Amygdala (tissue), 56 donors: ENCODE measurements at places on chromosomes 3 and 15.

GRCh38 chr3:13352621-13353131 lies 67.4 kb downstream of the NUP210 start:
- no peak for DNase-seq

DNA sequence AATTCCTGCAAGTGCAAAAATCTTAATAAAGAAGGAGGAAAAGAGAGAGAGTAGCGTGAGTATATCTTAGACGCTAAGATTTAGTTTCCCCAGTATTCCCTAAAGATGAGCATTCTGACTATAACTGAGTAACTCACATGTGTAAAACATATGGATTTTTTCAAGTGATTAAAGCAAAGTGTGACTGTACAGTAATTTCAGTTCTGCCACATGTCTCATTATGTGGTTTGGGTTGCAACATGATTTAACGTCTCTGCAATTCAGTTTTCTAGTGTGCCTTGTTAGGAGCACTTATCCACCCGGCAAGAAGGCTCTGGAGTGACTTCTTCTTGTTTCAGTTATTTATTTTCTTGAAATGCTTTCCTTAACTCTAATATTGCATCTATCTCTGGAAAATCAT lies 514.1 kb downstream of the ROBO1 start:
- no peak for DNase-seq

- no peak for DNase-seq
Measured at GRCh38 chr15:95446854-95447253, 883.6 kb upstream of the NR2F2 start.

DNA sequence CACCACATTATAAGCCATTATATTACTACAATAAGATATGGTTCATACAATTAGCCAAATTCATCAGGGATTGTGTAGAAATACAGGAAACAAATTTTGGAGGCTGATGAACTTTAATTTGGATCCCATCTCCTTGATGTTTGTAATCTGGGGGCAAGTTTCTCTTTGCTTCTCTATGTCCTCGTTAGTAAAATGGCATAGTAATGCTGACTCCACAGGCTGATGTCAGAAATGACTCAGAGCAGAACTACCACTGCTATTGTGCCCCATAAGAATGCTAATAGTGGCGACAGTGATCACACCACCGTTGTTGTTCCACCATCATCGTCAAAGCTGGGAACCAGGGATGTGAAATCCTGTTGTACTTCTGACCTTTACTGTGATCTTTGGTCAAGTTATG lies 722.3 kb upstream of the LMCD1 start:
- no peak for DNase-seq

DNA sequence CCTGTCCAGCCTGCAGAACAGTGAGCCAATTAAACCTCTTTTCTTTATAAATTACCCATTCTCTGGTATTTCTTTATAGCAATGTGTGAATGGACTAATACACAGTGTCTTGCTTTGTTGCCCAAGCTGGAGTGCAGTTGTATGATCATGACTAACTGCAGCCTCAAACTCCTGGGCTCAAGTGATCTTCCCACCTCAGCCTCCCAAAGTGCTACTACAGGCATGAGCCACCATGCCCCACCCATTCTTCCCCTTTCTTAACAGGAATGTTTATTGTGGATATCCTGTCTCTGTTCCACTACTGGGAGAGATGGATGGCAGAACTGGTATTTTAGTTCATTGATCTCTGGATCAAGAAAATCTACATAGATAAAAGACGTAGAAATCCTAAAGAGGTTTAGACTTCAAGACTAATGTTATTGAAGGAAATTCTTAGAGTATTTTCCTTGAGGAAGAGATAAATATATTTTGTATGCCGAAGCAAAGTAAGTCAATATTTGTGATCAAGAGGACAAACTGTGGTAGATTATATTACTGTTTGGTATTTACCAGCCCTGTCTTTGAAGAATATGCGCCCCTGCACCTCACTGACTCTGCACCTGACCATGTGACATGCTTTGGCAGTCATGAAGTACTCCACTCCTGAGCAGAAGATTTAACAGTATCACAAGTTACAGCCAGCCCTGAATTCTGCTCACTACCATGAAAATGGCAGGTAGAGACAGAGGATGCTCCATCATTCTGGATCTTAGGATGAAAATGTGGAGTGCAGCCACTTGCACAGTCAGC lies 42.9 kb downstream of the UACA start:
- DNase-seq: no peak

- DNase-seq: no peak
Measured at GRCh38 chr3:169100616-169101015, 562.9 kb downstream of the MECOM start.

- DNase-seq: no peak
Measured at GRCh38 chr3:120645083-120645845, 36.8 kb downstream of the HGD start.

DNA sequence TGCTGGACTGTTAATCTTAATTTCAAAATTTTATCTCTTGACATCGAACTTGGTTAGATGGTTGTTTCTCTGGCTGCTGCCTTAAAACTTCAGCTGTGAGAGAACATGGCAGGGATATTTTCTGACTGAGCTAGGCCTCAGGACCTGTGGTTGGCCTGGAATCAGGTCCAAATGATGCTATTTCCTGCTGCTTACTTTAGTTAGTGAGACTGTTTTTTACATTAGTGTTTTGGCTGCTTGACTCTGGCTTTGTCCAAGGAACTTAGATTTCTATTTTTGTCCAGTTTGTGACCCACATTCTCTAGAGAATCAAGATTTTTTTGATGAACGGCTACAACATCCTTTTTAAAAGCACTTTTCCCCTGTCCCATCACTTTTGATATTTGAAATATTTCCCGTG lies 497.9 kb upstream of the SGO1 start:
- DNase-seq: no peak

DNA sequence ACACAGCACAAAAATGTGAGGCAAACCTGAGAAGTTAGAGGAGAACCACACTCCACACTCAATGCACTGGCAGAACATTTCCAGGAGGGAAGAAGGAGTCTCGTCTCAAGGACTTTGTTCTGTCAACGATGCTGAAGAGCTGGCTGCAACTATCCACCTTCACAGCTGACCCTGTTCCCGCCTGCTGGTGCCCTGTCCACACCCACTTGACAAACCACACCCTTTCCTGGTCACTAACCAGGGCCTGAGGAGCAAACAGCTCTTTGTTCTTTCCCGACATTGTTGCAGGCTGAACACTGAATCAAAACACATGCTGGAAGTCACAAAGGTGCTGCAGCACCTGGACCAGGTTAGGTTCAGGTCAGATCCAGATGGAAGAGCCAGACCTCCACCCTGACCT lies 92.6 kb upstream of the ARRDC4 start:
- no peak for DNase-seq

DNA sequence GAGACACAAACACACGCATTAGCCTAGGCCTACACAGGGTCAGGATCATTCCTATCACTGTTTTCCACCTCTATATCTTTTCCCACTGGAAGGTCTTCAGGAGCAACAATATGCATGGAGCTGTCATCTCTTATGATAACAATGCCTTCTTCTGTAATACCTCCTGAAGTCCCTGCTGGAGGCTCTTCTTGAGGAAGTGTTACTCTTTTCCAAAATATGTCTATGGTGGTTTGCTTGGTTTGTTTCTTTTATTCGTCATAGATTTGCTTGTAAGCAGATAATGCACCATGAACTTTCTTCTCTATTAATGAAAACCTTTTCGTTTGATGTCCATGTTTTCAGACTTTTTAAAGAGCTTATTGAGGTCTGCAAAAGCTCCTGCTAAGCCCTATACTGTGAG lies 109.3 kb downstream of the GMPS start:
- no peak for DNase-seq

GRCh38 chr15:22258398-22259150 lies 178.2 kb downstream of the OR4M2 start:
- DNase-seq: no peak

- DNase-seq: no peak
Measured at GRCh38 chr3:16724487-16724886, 119.3 kb upstream of the DAZL start.

DNA sequence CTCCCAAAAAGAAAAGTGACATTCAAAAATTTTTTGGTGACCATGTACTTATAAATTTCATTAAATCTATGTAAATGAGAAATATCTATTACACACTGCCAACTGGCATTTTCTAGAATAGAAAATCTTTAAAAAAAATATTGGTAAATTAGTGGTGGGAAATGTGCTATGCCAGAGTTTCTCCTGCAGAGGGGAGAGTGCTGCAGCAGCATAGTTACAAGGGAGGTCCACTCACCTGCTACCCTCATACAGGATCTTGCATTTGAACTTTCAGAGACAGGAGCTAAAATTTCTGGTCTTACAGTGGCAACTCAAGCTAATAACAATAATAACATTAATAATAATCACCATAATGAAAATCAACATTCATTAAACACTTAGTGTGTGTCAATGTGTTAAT lies 459.6 kb downstream of the NSUN3 start:
- DNase-seq: no peak

GRCh38 chr3:36482256-36482655 lies 102.0 kb downstream of the STAC start:
- no peak for DNase-seq

GRCh38 chr3:176160997-176161396 lies 1036.3 kb downstream of the TBL1XR1 start:
- DNase-seq: no peak

- DNase-seq: no peak
Measured at GRCh38 chr3:126132751-126133511, 47.5 kb downstream of the ALDH1L1 start.

GRCh38 chr15:66472176-66472999 lies 25.2 kb downstream of the SNAPC5 start:
- no peak for DNase-seq

DNA sequence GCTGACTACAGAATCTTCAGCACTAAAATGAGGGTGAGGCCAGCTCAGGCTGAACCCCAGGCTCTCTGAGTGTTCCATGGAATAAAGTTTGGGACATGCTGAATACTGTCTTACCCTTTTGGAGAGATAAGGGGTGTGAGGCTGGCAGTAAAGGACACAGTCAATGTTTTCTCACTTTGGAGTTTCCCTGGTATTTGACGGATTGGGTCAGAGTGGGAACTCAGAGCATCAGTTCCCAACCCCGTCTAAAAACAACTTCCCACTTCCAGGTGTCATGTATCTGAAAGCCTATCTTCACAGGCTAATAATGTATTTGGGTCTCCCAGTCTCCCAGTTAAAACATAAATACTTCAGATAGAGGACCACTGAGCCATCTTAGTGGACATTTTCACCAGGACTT lies 180.7 kb downstream of the TLE3 start:
- DNase-seq: no peak

DNA sequence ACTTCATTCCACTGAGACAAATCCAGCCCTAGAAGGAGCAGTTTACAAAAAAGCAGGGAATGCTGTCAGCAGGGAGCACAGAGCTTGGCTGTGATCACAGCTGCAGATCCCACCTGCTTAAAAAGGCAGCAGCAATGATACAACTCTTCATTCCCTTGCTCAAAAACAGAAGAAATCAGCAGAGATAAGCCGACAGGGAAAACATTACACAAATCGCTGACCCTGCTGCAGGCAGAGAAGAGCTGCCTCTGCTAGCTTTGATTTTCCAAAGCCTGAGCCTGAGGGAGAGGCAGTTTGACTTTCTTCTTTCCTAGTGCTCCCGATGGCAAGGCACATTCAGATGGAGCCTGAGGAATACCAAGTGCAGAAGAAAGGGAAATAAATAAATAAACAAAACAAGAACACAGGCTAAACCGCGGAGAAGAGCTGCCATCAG lies 80.2 kb downstream of the SHQ1 start:
- DNase-seq: peak; percentile 24

DNA sequence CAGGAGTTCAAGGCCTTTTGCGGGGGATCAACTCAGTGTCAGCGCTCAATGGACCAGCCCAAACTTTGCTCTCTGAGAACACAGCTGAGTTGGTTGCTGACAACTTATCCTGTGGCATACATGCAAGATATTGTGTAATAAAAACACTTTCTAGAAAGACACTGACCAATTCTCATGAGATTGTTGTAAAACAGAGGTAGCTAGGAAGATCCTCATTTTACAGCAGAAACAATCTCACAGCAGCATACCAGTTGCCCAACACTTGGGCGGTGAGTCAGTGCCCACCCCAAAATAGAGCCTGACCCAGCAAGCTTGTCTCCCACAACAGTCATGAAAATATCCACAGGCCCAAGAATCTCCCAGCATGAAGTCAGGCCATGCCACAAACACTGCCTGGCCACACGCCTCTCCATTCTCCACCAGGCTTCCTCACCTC lies 18.2 kb downstream of the KLHL6 start:
- peak; percentile 13 for DNase-seq

DNA sequence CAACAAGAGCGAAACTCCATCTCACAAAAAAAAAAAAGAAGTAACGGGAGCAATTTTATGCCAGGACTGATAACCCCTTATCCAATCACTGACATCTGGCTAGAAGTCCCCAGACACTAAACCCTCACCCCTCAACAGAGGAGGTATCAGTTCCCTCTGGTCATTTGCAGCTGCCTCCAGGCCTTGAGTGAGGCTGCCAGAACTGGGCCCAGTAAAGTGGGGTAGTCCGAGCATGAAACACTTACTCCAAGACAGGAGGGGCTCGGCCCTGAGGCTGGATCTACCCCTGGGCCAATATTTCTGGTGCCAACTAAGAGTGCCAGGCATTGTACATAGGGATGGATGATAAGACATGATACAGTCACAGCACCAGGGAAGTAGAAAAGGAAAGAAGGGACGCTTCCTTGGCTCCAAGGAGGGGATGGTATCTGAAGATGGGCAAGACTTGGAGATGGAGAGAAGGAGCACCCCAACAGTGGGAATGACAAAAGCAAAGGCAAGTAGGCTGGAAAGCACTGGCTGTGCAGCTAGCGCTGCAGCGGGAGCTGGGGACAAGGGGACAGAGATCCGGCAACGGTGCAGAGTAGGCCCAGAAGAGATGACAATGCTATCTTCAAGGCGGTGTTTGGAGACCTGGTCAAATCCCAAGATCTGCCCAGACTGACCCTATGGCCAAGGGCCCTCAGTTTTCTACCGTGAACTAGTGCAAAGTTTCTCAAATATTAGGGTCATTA lies 2.2 kb downstream of the XXYLT1 start:
- no peak for DNase-seq

DNA sequence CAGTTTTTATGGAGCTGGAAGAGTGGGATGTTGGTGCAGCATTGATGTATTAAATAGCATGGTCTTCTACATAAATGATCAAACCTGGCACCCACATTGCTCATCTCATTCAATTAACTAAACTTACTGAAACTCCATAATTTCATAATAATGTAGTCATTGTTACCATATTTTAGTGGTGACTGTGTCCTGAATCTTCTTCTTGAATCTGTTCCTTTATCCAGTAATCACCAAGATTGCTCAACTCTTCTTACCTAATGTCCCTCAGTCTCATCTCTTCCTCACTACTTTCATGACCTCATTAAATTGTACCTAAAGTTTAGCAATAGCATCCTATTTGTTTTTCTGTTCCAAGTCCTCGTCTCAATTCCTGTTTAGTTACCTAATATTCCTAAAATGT lies 69.8 kb downstream of the FGF7 start:
- no peak for DNase-seq

- DNase-seq: no peak
Measured at GRCh38 chr3:71900057-71900456, 115.1 kb upstream of the PROK2 start.

DNA sequence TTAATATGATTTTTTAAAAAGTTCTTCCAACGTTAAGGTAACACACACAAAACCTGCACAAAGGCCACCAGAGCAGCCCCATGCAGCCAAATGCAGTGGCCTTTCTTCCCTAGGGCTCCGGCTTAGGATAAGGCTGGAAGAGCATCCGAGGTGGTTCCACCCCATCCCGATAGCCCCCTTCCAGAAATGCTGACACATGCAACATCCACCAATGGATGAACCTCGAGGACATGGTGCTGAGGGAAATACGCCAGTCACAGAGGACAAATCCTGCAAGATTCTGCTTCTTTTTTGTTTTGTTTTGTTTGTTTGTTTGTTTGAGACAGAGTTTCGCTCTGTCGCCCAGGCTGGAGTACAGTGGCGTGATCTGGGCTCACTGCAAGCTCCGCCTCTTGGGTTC lies 199.3 kb upstream of the NSMCE3 start:
- DNase-seq: no peak
